ENCODE measurements at places on chromosomes 5 and 9.

DNA sequence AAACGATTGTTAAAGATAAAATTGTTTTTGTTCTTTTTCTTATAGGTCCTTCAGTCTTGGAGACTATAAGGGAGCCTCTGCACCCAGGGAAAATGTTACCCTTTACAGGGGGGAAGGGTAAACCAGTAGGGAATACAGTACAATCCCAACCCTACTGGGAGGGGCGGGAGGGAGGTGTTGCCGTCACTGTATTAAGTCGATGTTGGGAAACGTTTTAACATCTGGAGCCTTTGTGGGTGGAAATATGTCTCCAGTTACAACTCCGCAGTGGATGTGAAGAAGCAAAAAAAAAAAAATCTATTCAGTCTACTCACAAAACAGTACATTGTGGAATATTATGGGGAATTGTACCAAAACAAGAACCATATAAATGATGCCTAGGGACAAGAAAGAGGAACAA lies 47.2 kb upstream of the FCHO2 start:
- no peak for DNase-seq

GRCh38 chr5:65151614-65152013 lies 330.1 kb downstream of the ADAMTS6 start:
- DNase-seq: peak; percentile 67

- no peak for DNase-seq
These were observed 103.3 kb downstream of the ZSWIM6 start for GRCh38 chr5:61435368-61435767.

- DNase-seq: no peak
These were observed 226.8 kb downstream of the EFNA5 start for GRCh38 chr5:107443897-107444296.

DNA sequence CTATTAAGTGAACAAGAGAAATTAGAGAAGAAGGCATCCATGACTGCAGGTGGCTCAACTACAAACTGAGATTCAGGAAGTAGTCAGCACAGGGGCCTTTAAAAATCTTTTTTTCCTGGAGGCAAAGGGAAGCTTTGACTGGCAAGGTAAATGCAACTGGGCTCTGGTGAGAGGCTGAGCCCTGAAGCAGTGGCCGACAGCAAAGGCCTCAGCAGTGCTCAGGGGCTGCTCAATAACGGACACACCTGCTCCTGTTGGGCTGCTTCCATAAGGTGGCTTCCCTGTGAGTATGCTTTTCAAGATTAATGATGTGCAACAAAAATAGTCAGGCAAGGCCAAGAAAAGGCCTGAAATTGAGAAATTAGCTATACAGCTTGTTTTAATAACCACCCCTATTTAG lies 134.2 kb upstream of the RGMB start:
- no peak for DNase-seq

- no peak for DNase-seq
These were observed 55.4 kb downstream of the GOLM1 start for GRCh38 chr9:86043999-86044398.

GRCh38 chr9:87793292-87793691 lies 67.4 kb downstream of the CTSL start:
- DNase-seq: peak; percentile 86

DNA sequence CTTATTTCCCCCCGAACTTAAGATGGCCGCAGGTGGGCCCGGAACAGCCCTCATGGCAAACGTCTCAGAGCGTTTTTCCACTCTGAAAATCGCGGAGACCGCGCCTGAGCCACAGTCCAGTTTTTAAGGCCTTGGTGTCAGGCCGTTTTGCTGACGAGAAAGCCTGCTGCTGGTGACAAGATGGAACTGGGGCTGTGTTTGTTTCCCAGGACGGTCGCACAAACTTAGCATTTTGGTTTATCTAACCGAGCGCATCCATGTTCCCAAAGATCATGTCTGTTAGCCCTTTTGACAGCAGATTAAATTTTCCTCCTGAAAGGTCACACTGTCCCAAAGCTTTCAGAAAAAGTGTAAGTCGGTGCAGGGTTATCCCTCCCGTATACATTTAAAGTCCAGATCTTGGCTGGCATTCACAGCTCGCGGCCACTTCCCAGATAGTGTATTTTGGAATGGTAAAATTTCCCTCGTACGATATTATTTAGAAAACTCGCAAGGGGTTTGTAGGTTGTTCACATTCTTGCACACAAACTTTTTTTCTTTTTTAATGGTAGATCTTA lies 812 bp downstream of the SREK1 start:
- peak; percentile 60 for DNase-seq

- no peak for DNase-seq
These were observed 123.2 kb downstream of the RMI1 start for GRCh38 chr9:84103651-84104377.

DNA sequence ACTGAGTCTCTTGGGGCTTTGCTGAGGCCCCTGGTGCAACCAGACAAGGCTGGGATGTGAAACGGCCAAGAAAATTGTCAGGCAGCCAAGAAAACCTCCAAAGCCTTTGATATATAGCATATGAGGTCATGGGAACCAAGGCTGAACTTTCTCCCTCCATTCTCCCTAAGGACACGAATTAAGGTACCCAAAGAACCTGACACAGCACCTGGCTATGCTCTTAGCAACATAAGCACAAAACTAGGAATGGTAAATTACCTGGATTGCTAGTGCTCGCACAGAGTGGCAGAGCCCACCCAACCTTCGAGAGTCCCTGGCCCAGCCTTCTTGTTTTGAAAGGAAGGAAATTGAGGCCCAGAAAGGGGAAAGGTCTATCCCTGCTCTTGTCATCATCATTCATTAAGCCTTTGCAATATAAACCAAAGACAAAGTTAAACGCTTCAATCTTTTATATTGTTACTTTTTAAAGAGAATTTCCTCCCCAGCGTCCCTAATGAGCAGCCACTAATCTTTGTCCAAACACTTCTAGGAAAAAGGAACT lies 220.0 kb upstream of the NR4A3 start:
- DNase-seq: no peak

DNA sequence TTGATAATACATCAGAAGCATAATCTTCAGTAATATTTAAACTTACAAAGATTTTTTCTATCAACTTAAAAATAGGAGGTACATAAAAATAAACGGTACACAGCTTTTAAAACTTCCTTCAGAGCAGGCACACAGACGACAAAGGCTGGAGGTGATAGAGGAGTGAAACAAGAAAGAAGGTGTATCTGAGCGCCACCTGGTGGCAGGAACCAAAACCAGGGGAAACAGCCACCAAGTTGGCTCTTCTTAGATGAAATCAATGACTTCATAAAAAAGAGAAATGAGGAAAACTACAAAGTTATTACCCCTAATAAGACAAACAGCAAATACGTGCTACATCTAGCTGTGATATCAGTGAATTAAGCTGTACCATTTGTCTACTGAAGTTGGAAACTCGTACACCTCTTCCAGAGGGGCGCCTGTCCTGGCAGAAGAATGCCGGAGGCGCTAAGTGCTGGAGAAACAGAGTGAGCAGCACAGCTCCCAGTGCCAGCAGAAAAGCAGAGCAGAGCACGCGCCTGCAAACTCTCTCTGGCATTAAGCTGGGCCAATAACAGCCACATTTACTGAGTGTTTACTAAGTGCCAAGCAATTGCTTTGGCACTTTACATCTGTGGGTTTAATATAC lies 85.9 kb downstream of the SETX start:
- peak; percentile 77 for DNase-seq

DNA sequence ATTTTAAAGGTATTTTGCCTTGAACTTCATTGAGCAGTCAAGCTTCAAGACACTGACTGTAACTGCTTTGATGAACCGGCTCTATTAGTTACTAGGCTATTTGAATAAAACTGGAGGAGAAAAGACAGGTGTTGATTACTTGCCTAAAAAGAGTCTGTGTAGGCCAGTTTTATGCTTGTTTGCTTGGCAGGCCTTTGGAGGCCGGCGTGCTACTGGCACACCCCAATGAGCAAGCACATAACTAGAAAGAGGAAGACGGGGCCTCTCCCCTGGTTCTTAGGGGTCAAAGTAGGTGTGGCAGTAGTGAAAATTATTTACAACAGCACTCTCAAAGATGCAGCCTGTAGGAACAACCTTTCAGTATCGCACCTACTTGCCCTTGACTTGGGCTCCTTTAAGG lies 2.1 kb upstream of the ZFR start:
- DNase-seq: no peak

DNA sequence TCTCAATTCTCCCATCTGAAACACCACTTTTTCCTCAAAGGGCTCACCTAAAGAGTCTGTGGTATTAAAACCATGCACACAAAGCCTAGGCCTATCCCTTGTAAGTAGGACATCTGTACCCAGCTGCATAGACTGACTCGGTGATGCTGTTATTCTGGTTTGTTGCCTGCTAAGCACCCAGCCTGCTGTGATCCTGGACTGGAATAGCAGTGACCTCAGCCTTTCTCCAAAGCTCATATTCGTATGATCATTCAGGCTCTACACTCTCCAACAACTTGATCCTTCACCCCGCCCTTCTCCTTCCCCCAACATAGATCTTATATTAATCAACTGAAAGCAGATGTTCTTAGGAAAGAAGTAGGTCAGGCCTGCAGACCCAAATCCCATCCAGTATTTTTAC lies 81.4 kb upstream of the WWC1 start:
- peak; percentile 35 for DNase-seq

DNA sequence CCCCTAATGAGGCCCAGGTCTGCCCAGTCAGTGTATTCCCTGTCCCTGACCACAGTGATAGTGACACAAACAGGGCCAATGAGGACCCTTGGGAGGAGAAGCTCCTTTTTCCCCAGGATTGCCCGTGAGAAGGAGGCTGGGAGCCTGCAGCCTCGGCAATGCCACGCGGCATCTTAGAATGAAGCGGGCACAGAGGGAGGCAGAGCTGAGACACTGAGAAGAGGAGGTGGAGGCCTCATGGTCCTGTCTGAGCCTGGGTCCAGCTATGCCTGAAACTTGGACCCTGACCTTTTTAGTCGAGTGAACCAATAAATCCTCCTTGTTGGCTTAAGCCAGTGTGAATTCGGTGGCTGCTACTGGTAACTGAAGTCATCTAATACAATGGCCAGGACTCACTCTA lies 28.4 kb downstream of the STC2 start:
- no peak for DNase-seq

- no peak for DNase-seq
These were observed 71.2 kb upstream of the COX7C start for GRCh38 chr5:86546582-86546981.

DNA sequence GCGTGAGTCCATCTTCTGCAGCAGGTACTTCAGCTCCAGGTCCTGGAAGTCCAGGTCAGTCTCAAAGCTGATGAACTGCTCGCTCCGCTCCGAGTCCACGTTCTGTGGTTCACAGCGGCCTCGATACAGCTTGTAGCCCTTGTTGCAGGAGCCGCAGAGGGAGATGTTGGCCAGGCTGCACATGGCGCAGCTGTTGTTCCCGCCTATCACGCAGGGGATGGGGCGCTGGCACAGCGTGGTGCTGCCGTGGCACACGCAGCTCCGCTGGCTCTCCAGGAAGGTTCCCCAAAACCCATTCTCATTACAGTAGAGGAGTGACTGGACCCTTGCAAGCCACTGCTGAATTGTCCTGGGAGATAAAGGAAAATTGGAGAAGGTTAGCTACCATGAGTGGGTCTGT lies 201.4 kb downstream of the BRINP1 start:
- no peak for DNase-seq

DNA sequence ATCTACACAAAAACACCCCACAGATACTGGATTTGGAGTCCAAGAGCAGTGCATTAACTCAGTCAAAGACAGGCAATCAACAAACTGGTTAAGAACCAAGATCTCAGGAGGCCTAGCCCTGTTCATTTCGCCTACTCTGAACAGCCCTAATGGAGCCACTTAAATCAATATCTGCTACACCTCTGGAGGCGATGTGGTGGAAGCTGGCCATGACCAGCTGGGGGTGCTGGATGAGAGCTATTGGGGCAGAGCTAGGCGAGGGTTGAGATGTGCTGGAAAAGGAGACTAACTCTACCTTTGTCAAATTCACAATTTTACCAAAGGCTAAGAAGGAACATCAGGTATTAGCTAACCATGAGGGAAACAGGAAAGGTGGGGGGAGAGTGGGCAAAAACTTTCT lies 23.3 kb upstream of the ARSB start:
- no peak for DNase-seq

DNA sequence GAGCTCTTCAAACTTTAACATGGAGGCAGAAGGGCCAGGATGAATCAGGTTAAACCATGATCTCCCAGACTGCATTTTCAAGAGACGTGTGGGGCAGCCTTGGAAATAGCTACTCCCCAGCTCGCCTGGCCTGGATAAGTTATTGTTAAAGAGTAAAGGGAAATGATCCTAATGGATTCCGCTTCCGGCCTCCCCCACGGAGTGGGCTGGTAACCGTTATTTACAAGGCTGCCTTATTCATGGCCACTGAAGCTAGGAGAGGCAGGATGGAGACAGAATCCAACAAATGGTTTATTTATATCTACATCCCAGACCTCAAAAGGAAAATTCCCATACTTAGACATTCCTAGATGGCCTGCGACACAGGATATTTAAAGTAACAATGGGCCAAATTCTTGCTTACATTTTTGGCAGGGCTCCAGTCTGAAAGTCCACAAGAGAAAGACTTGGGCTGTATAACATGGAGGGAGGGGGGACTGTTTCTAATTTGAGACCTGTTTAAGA lies 27.9 kb downstream of the SPRY4 start:
- peak; percentile 54 for DNase-seq

- DNase-seq: no peak
These were observed 11.0 kb upstream of the NANS start for GRCh38 chr9:98045234-98046179.

- DNase-seq: no peak
These were observed 191.4 kb upstream of the DAB2 start for GRCh38 chr5:39616131-39616530.

- DNase-seq: peak; percentile 33
These were observed 4.9 kb upstream of the PGGT1B start for GRCh38 chr5:115267617-115268016.

GRCh38 chr5:111834926-111835599 lies 78.1 kb upstream of the NREP start:
- DNase-seq: peak; percentile 16

DNA sequence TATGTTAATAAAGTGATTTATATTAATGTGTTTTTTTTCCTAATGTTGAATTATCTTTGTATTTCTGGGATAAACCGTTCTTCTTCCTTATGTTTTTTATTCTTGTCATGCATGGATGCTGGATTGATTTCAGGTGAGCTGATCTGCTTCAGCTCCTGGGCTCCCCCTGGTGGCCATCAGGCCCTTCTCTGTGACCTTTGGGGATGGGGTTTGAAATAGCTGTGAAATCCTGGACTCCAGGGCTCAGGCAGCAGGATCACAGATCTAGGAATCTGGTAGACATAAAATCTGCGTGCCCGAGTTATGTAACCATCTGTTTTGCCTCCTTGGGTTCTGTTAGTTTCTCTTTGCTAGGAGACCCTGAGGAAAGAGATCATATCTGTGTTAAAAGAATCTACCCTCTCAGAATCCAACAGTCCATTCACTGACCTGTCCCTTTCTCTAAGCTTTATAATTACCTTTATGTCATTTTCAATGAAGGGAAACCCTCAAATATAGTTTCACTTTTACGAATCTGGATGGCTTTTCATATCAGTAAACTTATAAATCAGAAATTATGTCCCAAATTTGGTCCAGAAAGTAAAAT lies 12.2 kb upstream of the OR13J1 start:
- DNase-seq: peak; percentile 82

DNA sequence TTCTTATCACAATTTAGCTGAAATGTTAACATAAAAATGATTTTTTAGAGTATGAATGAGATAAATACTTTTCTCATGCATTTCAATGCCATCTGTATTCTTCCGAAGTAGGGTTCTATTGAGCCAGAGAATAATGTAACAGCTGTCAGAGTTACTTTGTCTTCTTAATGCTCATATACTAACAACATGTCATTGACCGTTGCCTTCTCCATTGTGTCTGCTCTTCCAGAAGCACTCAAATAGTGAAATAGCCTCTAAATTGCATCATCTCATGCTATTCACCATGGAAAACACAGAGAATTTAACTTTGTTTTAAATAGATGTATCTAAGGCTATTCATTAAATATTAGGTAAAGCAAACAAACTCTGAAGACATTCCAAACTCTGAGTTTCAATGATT lies 1875.9 kb upstream of the CDH9 start:
- no peak for DNase-seq

Data from AG08395 (cell line).